ENCODE measurements at places on chromosomes 3 and 15. TPM values are rescaled to one million over a fixed set of nuclear protein-coding genes. Genes with fewer than 3 reads are reported as not detected.

DNA sequence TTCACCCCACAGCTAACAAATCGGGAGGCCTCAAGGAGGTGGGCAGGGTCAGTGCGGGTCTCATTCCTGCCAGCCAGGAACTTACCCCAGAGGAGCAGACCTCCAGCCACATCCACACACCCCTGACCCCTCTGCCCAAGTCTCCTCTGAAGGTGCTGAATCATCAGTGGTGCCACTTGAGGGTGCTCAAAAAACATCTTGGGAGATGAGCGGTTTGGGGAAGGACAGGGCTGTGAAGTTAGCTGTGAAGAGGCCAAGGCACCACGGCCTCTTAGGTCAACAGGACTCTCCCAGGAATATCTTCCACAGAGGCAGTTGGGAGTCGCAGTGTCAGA lies 1.2 kb downstream of the DAPK2 start:
- H3K4me1 ChIP-seq, result no peaks in the 10 kb centered on the region
- H3K36me3 ChIP-seq, result no peaks in the 10 kb centered on the region
- no peak for DNase-seq
- no peak overlapping the region for H3K27ac ChIP-seq
- no peak overlapping the region for H3K4me3 ChIP-seq

DNA sequence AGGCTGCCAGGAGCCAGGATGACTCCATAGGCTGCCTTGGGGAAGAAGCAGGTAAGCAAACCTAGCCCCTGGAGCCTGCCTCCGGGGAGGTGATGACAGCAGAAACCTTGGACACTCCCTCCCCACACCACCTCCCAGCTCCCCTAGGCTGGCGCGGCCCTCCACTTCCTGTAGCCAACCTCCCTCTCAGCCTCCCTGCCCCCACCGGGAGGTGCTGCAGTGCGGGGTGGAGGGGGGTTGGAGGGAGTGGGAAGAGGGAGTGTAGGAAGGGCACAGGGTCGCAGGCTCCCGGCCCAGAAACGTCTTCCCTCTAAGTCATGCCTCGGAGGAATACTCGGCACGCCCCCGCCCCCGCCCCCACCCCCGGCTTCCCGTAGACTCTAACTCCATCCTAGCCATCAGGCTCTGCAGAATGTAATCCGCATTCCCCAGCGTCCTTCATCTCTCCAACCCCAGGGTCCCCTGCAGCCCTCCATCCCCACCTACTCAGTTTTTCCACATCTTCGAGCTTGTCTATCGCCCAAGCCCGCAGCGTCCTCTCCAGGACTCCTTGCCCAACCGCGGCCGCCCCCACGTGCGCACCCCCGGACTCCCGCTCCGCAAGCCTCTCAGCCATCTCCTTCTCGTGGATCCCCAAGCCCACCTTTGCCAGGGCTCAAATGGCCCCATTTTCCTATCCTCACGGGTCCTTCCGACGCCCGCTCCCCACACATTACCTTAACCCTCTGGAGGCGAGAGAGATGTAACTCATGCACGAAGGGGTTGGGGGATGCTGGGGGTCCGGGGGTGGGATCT lies 528 bp downstream of the LPCAT4 start:
- H3K4me1 ChIP-seq, result peaks cover 5% of the 10 kb centered on the region
- H3K4me3 ChIP-seq, result peak overlapping the region; percentile 89
- DNase-seq, result peak; percentile 78
- no peak overlapping the region for H3K27ac ChIP-seq

- H3K4me1 ChIP-seq, result no peaks in the 10 kb centered on the region
- H3K27me3 ChIP-seq, result no peaks in the 10 kb centered on the region
- no peak overlapping the region for H3K27ac ChIP-seq
- no peaks in the 10 kb centered on the region for H3K36me3 ChIP-seq
- DNase-seq, result no peak
Measured at GRCh38 chr3:44301746-44302145, 36.8 kb upstream of the TCAIM start.

The PLD1 gene
- total RNA-seq, result 3.1 TPM

GRCh38 chr3:52185837-52186236 lies 12.1 kb upstream of the ALAS1 start:
- no peak overlapping the region for H3K4me3 ChIP-seq
- H3K27me3 ChIP-seq, result no peaks in the 10 kb centered on the region
- no peaks in the 10 kb centered on the region for H3K4me1 ChIP-seq
- no peak overlapping the region for H3K27ac ChIP-seq

DNA sequence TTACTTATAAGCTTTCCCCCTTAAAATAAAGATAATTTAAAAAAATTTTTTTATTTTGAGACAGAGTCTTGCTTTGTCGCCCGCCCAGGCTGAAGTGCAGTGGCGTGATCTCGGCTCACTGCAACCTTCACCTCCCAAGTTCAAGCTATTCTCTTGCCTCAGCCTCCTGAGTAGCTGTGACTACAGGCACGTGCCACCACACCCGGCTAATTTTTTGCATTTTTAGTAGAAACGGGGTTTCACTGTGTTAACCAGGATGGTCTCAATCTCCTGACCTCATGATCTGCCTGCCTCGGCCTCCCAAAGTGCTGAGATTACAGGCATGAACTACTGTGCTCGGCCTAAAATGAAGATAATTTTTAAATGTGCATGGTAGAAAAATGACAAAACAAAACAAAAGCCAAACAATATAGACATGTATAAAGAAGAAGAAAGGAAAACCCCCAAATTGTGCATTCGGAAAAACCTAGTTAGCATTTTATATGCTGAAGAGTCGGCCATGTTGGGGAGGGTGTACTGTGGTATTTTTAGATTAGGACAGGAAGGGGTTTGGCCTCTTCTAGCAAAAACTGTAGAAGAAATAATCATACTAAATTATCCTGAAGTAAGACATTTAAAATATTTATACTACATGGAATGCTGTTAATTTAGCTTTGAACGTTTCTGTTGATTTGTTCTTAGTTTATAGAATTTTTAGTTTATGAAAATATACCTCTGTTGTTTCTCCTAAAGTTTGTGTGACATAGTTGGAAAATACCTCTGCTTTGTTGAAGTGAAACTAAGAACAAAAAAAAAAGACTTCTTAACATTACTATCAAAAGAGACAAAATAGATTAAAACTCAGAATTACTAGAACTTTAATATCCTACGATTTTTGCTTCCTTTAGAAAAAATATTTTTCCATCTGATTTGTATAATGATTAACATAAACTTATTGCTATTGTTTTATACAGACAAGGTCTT lies 7.4 kb downstream of the APPL1 start:
- no peaks in the 10 kb centered on the region for H3K27me3 ChIP-seq
- DNase-seq, result no peak
- no peak overlapping the region for H3K27ac ChIP-seq
- H3K36me3 ChIP-seq, result peaks cover 7% of the 10 kb centered on the region

The CPNE9 gene
- 4.4 TPM for total RNA-seq

The ACOX2 gene
- total RNA-seq, result 3.1 TPM

GRCh38 chr3:30253832-30254231 lies 352.6 kb upstream of the TGFBR2 start:
- no peak overlapping the region for H3K27ac ChIP-seq
- no peaks in the 10 kb centered on the region for H3K27me3 ChIP-seq
- H3K4me3 ChIP-seq, result no peak overlapping the region
- H3K36me3 ChIP-seq, result no peaks in the 10 kb centered on the region

The PTX3 gene
- total RNA-seq, result 1.4 TPM

- peaks cover 40% of the 10 kb centered on the region for H3K27me3 ChIP-seq
- peaks cover 2% of the 10 kb centered on the region for H3K4me1 ChIP-seq
- no peak overlapping the region for H3K4me3 ChIP-seq
- no peak for DNase-seq
- no peaks in the 10 kb centered on the region for H3K36me3 ChIP-seq
Measured at GRCh38 chr3:45055032-45055410, 28.9 kb downstream of the CLEC3B start.

- no peaks in the 10 kb centered on the region for H3K4me1 ChIP-seq
- no peak overlapping the region for H3K4me3 ChIP-seq
- H3K27me3 ChIP-seq, result peaks cover 16% of the 10 kb centered on the region
- no peak for DNase-seq
Measured at GRCh38 chr15:75352186-75353080, 5.6 kb downstream of the NEIL1 start.

All from H1 (cell line).